Right kidney (tissue), 9 donors: ENCODE measurements at places on chromosomes 16 and 17.

DNA sequence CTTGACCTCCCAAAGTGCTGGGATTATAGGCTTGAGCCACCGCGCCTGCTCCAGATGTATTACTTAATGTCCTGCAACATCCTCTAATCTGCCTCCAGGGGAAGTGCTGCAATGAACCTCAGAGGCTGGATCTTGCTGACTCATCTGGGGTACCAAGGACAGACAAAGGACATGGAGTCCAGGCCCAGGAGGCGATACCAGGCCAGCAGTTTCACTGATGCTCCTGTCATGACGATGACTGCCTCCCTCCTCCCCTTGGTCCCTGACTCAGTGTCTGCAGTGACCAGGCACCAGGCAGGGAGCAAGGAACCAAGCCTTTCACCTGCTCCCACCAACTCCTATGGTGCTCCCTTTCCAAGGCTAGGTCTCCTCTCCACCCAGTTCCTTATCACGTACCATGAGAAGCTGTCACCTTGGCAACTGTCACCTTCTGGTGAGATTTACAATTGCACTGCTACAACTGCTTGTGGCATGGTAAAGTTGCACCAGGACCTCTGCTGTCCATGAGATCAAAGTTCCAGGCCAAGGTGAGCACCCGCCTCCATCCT lies 21.6 kb upstream of the PHOSPHO1 start:
- DNase-seq: no peak

DNA sequence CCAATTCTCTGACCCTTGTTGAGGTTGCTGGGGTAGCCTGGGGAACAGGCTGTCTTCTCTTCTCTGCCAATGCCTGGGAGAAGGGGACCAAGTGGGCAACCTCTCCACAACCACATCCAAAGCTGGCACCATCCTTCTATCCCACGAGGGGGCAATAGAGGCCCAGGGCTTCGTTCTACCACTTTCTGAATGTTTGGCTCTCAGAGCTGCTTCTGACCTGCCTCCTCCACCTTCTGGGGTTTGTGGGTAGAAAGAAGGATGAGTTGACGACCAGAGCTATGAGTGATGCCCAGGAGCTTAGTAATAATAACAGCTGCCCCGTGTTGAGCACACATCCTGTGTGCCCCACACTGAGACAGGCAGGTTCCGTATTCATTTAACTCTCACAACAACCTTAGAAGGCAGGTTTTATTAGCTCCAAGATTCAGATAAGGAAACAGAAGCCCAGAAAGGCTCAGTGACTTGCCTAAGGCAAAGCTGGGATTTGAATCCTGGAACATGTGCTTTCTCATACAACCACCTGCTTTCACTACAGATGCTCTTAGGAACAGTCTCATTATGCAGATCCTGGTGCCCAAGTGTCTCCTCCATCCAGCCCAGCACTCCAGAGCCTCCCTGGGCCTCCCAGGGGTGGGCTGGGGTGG lies 11.1 kb downstream of the TSPOAP1 start:
- no peak for DNase-seq

DNA sequence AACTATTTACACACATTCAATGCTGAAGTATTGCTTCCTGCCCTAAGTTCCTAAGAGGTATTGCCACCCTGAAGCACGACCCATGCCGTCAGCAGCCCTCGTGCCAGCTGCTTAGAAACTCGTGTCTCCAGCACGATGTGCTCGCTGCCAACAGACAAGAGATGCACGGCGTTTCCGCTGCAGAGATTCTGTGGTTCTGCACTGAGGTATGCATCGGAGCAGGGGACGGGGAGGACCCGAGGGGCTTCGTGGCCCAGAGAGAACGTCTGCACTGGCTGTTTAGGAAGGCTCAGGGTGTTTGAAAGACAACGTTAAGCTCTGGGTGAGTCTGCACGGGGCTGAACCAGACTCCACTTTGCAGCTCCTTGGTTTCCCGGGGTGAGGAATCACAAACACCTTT lies 82.7 kb upstream of the CREBBP start:
- no peak for DNase-seq

DNA sequence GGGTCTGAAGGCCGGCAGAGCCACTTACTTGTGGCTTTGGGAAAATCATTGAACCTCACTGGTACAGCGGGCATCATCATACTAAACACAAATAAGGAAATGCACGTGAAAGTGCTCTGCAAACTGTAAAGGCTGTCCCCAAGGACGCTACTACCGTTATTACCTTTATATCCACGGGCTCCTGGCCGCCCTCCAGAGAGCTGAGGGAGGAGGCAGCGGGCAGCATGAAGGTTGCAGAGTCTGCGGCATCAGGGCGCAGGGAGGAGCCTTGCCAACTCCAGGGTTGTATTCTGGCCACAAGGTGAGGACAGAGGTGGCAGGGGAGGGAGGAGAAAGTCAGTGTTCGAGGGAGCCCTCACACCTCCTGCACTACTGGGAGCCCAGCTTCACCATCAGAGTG lies 68.3 kb upstream of the GCSH start:
- no peak for DNase-seq

DNA sequence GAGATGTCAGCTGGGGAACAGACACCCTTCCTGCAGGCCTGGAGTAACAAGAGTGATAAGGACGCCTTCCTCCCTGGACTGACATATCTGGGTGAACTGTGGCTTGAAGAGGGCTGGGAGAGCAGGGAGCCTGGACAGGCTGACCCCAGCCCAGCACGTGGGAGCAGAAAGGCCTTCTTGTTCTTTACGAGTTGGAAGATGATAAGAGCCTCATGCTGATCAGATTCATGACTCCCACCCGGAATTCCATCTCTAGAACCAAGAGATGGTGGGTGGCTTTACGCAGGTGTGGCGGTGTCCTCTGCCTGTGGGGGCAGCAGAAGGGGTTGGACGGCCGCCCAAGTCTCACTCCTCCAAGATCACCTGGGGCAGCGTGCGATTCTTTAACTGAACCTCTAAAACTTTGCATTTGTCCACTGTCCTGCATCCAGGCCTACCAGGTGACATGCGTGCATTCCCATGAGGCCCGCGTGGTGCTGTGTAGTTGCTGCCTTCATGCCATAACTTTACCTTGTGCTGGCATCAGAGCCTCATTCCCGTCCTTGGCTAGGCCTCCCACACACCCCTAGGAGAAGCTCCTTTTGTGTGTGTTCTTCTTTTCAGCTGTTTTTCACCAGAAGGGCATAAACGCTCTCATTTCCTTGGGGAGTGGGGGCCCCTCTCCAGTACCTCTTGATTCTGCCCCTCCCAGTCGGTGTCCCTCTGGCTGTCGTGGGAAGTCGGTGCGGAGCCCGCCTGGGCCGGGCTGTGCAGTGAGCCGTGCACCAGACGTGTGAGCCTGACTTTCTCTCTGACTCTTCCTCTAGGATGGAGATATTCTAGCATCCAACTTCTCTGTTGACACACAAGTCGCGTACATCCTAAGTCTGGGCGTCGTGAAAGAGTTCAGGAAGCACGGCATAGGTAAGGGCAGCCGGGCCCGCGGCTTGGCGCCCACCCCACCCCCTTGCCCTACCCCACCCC lies 13.3 kb downstream of the C16orf90 start:
- DNase-seq: no peak

DNA sequence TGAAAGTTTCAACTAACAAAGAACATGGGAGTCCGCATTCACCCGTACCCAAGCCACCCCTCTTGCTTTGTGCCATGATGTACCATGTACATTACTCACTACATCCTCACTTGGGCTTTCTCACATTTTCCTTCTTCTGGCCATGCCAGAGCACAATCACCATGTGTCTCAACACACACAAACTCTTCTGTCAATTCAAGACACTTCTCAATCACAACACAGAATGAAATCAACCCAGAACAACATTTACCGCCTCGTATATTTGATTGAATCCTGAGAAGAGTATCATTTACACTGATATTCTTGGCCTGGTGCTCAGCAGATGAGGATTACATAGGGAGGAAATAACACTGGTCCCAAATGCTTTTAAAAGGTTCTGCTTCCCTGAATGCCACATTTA lies 4.5 kb downstream of the ADAMTS18 start:
- no peak for DNase-seq

GRCh38 chr16:1079786-1080525 lies 7.4 kb downstream of the SSTR5 start:
- no peak for DNase-seq

- DNase-seq: no peak
Observed at GRCh38 chr17:65290056-65290455, 152.9 kb downstream of the RGS9 start.

GRCh38 chr17:61872099-61872498 lies 8.8 kb upstream of the BRIP1 start:
- DNase-seq: no peak

DNA sequence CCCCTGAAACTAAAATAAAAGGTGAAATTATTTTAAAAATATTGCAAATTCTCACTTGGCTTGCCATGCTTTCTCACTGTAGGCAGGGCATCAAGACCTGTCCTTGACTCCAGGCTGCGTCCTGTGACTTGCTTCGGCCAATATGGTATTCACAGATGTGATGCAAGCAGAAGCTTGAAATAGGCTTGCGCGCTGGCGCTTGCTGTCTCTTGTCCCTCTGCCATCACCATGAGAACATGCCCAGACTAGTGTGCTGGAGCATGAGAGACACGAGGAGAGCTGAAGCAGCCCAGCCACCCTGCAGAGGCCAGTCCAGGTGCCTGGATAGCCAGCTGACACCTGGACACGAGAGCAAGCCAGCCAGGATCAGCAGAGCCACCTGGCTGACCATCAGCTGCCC lies 21.8 kb upstream of the ZKSCAN2 start:
- DNase-seq: no peak

- no peak for DNase-seq
Observed at GRCh38 chr16:84874004-84874435, 54.2 kb downstream of the CRISPLD2 start.

- DNase-seq: no peak
Observed at GRCh38 chr16:67963292-67963661, 5.2 kb downstream of the SLC12A4 start.

DNA sequence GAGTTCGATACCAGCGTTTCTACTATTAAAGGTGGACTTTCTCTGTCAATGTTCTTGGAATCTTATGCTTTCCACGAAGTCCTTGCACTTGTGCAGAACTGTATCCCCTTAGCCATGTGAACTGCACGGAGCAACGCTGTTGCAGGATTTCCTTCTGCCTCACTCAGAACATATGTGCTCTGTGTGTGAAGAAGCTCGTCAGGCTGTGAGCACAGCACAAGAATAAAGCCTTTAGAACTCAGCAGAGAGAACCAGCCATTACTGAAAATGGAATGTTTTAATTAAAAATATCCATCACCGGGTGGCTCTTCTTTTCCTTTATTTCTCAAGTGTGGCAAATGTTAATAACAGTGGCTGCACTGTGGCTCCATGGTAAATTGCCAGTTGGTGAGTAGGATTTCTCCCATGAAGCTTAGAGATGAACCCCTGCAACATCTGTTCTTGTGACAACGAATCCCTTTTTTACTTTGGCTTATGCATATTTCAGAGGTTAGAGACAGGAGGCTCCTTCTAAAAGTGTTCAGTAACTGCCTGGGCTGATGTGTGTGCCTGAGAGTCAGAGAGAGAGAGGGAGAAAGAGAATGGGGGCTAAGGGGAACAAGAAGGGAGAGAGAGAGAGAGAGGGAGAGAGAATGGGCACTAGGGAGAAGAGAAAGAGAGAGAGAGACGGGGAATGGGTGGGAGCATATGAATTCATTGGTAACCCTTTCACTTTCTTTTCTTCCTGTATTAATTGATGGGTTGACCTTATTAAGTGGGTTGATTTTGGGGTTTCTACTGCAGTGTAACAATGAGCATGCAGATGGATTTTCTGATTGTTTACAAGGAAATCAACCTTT lies 50.0 kb downstream of the RPTOR start:
- DNase-seq: no peak

DNA sequence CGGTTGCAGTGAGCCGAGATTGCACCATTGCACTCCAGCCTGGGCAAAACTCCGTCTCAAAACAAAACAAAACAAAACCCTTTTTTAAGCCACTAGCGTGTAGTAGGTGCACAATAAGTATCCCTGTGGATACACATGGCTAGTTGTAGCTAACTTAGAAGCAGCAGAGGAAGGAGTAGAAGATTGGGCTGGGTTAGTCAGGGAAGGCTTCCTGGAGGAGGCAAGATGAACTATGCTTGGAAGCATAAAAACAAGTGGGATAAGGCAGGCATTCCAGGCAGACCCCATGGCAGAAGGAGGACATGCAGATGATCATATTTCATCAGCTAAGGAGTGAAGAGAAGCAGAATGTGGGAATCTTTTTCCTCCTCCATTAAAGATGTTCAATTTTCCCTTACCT lies 83.4 kb downstream of the IRX5 start:
- DNase-seq: no peak

GRCh38 chr16:50839920-50840729 lies 98.2 kb downstream of the CYLD start:
- DNase-seq: no peak

- DNase-seq: peak; percentile 58
Observed at GRCh38 chr16:28210979-28211588, 681 bp downstream of the XPO6 start.

GRCh38 chr16:30721167-30721566 lies 22.2 kb downstream of the SRCAP start:
- DNase-seq: no peak

GRCh38 chr17:28970879-28971278 lies 19.6 kb upstream of the PHF12 start:
- DNase-seq: no peak

GRCh38 chr16:84827131-84827574 lies 7.4 kb downstream of the CRISPLD2 start:
- peak; percentile 31 for DNase-seq

DNA sequence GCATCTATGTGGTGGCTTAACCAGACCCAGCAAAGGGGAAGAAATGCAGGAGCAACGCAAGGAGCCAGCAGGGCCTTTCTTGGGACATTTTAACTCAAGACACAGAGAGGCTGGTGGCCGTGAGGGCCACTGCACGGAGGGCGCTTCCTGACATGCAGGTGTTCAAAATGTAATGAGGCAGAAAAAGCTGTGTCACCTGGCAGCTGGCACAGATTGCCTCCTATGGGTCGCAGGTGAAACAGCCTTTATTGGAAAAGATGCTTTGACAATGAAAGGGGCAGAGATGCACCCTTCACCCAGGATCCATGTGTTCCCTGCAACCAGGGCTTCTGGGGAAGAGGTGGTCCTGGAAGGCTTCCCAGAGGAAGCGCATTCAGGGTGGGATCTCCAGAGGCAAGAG lies 219.3 kb downstream of the XYLT1 start:
- DNase-seq: no peak

DNA sequence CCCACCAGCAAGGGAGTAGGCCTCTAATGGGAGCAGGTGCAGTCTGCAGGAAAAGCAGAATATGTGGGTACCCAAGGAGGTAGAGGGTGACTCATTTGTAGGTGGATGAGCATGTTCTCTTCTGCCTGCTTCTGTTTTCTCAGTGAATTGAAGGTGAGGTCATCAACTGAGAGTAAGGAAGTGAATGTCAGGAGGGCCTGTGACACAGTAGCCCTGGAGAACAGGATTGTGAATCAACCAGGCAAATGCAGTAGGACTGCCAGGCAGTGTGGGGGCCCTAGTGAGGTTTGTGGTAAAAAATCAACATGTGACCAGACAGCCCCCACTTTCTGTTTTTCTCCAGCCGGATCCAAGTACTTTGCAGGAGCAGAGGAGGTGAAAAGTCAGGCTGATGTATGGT lies 150.5 kb upstream of the SOX9 start:
- DNase-seq: no peak

GRCh38 chr17:33073416-33073815 lies 81.8 kb downstream of the SPACA3 start:
- DNase-seq: no peak

- DNase-seq: no peak
Observed at GRCh38 chr16:65353183-65353582, 231.3 kb upstream of the CDH11 start.
